Cerebellar cortex (tissue), 1 donor: ENCODE measurements at places on chromosomes 11 and 22.

- DNase-seq = no peak
Observed at GRCh38 chr11:1845095-1845429, 6.3 kb downstream of the TNNI2 start.

GRCh38 chr22:27151407-27151806 lies 494.0 kb downstream of the MIAT start:
- DNase-seq = no peak

- DNase-seq = no peak
Observed at GRCh38 chr11:6616596-6617250, 2.5 kb downstream of the TPP1 start.

GRCh38 chr11:92455210-92455790 lies 230.7 kb downstream of the FAT3 start:
- DNase-seq = no peak
